ENCODE measurements at places on chromosomes 12 and 14. TPM values are rescaled to one million over a fixed set of nuclear protein-coding genes. Genes with fewer than 3 reads are reported as not detected.

GRCh38 chr14:34911209-34912150, 36.3 kb upstream of the BAZ1A start:
- peak; percentile 30 for DNase-seq

- DNase-seq, result no peak
Measured at GRCh38 chr12:97300891-97301290, 161.7 kb upstream of the RMST start.

- DNase-seq, result no peak
Measured at GRCh38 chr12:38872561-38872960, 32.8 kb downstream of the CPNE8 start.

Gene GALNT8
- 0.04 TPM for total RNA-seq

Gene TPH2
- not detected for total RNA-seq

Data from H4 (cell line).